ENCODE measurements at places on chromosomes 4 and X.

- DNase-seq = no peak
Observed at GRCh38 chrX:101986586-101986985, 54.8 kb upstream of the ZMAT1 start.

DNA sequence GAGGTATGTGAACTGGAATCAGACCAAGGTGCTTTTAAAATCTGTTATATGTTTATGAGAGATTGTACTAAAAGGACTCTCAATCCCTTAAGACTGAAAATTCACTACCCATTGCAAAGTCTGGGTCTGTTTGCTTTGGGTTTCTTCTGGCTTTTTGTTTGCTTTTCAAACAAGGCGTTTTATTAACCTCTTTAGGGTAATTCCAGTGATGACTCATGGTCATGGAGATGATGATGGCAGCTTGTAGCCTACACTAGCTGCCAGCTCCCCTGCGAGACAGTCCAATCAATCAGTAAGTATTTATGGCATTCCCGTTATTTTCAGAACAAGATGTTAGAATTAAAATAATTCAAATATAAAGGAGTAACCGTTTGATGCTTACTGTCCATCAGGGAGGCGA is 643.8 kb upstream of the FTHL17 start:
- no peak for DNase-seq

GRCh38 chr4:93814722-93815121 is 13.8 kb upstream of the ATOH1 start:
- DNase-seq = no peak

DNA sequence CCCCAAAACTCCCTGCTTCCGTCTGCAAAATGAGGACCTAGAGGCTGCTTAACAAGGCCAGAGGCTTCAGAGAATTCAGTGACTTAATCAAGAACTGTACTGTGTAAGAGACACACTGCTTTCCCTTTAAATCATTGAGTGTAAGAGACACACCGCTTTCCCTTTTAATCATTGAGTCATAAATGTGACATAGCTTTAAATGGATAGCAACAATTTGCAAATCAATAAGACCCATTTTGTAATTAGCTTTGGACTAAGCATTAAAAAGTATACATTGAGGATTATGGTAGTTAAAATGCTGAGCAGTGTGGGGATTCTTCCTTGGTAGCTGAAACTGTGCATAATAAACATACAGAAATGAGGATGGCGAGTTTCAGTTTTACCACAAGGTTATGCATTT is 31.8 kb downstream of the ARX start:
- DNase-seq = no peak

DNA sequence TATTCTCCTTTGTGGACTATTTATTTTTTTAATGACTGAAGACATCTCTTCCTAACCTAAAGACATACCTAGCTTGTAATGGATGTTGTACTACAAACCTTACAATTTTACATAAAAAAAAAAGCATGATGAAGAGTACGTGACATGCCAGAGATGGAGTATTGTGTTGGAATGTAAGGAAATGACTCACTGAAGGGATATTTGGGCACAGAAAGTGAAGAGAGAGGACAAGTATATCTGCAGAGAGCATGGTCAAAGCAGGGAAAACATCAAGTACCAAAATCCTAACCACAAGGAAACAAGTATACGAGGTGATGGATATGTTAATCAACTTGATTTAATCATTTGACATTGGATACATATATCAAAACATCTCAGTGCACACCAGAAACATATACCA is 1051.4 kb upstream of the PRKX start:
- no peak for DNase-seq

GRCh38 chr4:108838451-108838850 is 75.6 kb upstream of the ETNPPL start:
- no peak for DNase-seq

DNA sequence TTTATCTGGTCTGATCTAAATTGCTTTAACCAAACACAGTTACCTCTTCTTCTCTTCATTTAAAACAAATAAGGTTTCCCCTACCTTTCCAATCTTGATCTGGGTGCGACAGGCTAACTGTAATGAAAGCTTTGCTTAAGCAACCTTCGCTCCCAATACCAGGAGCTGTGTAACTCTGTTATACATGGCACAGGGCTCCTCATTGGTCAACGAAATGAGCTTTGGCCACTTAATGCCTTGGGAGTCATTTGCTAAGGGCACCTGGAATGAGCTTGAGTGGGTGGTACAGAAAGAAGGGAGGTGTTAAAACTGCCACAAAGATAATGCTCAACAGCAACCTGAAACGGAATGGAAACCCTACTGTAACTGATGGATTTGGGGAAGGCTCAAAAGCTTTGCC is 140.5 kb downstream of the CHRNA9 start:
- no peak for DNase-seq

- no peak for DNase-seq
Observed at GRCh38 chrX:1164322-1165288, 47.8 kb downstream of the CRLF2 start.

DNA sequence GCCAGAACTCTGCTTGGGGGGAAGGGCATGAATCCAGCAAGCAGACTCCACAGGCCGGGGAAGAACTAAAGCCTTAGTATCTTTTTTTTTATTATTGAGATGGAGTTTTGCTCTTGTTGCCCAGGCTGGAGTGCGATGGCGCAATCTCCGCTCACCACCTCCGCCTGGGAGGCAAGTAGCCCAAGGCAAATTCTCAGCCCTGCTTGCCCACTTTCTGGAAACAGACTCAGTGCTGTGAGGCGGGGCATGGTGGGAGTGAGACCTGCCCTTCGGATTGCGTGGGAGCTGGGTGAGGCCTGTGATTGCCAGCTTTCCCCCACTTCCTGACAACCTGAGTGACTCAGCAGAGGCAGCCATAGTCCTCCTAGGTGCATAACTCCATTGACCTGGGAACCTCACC is 348.8 kb downstream of the GASK1B start:
- DNase-seq = no peak

DNA sequence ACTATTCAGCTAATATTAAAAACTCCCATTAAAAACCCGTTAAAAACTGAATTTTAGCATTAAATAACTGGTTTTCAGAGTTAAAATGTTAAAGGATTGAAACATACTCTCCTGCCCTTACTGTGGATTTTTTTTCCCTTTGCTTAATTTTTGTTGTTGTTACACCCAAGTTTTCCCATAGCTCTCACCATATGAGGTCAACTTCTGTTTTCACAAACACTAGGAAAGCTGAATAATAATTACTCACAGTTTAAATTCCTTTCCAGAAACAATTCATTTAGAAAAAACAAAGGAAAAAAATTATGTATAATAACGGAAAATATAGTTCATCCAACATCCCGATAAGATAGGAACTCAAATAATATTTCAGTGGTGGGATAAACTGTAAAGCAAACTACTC is 129.0 kb downstream of the PPP3CA start:
- no peak for DNase-seq

DNA sequence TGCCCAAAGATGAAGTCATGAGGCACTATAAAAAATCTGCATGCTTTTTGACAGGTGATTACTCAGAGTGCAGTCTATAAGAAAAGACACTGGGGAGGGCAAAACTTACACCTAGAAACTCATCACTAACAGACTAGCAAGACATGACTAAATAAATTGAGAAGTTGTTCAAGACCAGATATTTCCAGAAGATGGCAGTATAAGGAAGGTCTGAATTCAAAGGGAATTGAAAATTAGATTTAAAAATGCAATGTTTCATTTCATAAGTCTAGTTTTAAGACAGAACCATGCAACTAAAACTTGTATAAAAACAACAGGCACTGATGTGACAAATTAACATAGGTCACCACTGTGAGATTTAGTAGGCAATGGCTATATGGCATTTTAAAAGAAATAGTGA is 232.5 kb upstream of the POF1B start:
- DNase-seq = no peak

DNA sequence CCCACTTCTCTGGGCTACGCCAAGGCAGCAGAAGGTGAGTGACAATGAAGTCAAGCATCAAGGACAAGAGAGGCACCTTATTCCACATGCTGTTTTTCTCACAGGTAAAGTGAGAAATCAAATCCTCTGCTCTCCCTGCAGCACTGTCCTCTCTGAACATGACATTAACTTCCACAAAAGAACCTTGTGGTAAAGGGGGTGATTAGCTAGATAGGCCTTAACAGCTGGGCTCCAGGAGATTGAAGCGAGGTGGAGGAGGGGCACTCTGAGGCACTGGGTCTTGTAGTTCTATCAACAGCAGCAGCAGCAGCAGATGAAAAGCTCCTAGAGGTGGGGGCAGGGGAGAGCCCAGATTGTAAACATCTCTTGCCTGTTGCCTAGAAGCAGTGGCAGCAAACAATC is 96.8 kb upstream of the CXXC4 start:
- DNase-seq = no peak

- DNase-seq = no peak
Observed at GRCh38 chrX:30607155-30607554, 29.6 kb upstream of the TASL start.

DNA sequence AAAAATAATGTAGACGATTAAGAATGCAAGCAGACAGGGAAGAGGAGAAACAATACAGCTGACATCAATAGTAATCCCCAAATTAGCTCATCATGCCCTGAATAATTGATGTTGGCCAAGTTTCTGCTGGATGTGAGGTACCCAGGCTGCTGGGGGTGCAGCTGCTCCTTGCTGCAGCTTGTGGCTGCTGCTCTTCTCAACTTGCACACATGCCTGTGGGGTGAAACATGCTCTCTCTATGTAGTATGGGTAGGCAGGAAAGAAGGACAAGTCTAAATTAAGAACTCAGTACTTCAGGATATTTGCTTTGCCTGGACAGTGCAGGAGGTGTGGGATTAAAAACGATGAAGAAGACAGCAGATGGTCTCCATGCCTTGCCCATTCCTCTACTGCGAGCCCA is 16.7 kb downstream of the EDA2R start:
- DNase-seq = no peak

GRCh38 chr4:171340258-171340657 is 472.9 kb upstream of the GALNTL6 start:
- DNase-seq = no peak

DNA sequence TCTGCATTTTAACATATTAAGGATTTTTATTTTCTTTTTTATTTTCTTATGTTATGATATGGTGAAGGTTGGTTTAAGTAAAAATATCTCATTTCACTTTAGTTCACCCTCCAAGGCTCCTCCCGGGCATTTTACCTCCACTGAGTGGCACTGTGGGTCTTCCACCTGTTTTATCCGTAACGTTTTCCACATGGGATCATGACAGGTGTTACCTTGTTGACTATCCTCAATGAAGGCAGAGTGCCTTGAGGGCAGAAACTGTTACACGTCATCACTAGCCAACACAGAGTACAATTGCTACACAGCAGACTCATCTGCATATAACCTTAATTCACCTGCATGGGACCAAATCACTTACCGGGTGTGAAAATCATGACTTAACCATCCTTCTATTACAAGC is 105.8 kb downstream of the GEMIN8 start:
- DNase-seq = no peak

GRCh38 chrX:53421125-53421524 is 1.3 kb downstream of the SMC1A start:
- DNase-seq = no peak

GRCh38 chr4:41436419-41436818 is 101.5 kb upstream of the LIMCH1 start:
- no peak for DNase-seq

GRCh38 chr4:2103843-2104547 is 44.9 kb downstream of the NAT8L start:
- DNase-seq = no peak

GRCh38 chr4:96009427-96010119 is 169.7 kb downstream of the PDHA2 start:
- DNase-seq = no peak

- DNase-seq = no peak
Observed at GRCh38 chrX:15739886-15740285, 1.8 kb downstream of the CA5B start.

DNA sequence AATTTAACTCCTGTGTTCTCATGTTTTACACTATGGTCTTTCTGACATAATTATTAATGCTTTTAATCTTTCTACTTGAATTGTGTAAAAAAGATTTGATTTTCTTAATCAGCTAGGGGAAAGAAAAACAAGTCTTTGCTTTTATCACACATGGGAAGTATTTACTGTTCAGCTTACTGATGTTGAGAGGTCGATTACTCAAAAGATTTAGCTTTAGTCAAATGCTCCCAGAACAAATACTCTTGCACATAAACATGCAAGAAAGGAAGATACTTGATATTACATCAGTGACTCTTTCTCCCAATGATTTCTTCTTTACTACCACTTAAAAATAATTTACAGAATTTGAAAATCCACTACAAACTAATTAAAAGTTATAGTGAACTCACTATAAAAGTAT is 198.3 kb upstream of the FAT4 start:
- DNase-seq = no peak

DNA sequence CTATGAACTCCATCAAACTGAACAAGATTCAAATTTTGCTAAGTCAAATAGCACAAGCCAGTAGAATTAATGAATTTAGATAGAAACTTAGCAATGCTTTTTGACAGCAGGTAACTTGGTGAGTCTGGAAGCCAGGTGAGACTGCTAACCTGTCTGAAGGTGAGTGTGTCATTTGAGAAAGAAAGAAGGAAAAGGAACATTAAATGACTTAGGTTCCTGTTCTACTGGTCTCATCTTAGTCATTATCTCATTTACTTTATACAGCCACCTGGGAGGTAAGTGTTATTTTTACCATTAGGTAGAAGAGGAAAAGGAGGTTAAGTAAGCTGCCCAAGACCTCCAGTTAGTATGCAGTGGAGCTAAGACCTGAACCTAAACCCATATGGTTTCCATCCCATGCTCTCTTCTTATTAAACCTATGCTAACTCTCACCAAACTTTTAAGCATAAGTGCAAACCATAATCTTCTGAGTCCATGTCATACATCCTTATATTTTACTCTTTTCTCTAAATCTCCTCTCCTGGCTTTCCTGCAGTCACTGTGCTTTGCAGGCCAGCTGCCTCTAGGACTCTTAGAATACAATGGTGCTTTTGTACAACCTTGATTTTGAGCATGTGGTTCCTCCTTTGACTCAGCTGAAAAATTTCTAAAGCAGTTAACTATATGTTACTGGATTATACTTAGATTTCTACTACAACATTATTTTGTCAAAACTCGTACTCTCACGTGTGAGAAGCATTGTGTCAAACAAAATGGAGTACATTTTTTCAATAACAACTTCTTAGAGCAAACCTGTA is 68.5 kb downstream of the ATP10D start:
- DNase-seq = no peak

DNA sequence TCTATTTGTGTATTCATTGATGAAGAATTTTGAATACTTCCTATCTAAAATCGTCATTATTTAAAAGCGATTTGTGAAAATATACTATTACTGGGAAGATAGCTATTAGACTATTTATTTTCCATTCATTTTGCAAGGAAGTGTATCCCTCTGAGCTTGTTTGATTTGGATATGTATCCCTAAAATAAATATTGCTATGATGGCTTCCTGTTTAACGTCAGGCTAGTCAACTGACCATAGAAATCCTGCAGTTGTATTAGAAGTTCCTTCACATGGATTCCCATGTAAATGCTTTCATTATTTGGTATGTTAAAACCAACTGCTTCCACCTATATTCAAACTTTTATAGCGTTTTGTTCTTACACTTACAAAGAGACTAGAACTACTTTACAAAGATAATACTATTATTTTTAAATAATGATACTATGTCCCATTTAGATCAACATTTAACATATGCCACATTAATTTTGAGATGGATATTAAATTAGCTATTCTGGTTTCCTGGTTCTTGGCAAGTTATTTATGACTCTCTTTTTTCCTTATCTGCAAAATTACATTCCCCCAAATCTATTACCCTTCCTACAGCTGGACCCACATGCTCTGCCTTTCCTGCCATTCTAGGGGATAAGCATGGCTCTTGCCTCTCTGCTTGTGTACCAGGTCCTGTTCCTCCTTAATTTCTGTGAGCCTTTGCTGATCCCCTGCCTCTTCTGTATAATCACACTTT is 26.7 kb upstream of the PDE5A start:
- DNase-seq = no peak

All from stimulated activated CD8-positive, alpha-beta memory T cell treated with anti-CD3 and anti-CD28 coated beads, Interleukin-7, amount 100 ng/mL, for 1 hour (primary cell).